ENCODE measurements at places on chromosomes 2 and 18.

GRCh38 chr2:239813261-239814115 lies 211.7 kb downstream of the NDUFA10 start:
- DNase-seq, result no peak

DNA sequence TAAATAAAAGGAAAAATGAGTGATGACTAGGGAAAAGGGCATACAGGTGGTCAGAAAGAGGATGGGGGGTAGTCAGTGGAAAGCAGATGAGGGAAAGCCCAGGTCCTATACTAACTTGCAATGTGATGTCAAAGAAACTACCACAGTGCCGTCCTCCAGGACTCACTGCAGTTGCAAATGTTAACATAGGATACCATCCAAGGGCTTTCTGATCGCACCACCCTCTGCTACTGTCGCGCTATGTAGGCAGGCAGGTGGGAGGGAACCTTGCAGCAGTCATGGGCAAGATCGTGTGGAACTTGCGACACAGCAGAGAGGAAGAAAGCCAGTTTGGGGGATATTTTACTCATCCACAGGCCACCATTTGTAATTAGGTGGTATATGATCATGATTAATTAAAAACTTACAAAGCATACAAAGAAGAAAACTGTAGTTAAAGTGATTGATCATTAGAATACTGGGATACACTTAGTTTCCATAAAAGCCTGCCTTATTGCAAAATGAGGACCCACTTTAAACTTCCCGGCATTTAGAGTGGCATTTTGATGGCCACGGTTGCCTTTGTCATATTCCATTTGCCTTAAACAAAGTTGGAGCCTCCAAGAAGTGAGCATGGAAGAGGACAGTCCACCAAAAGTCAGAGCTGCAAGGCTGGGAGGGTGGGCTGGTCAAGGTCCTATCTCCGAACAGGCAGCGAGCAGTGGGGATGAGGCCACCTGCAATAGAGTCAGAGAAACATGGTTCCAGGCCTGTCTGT lies 8.5 kb upstream of the ROCK2 start:
- DNase-seq, result no peak

DNA sequence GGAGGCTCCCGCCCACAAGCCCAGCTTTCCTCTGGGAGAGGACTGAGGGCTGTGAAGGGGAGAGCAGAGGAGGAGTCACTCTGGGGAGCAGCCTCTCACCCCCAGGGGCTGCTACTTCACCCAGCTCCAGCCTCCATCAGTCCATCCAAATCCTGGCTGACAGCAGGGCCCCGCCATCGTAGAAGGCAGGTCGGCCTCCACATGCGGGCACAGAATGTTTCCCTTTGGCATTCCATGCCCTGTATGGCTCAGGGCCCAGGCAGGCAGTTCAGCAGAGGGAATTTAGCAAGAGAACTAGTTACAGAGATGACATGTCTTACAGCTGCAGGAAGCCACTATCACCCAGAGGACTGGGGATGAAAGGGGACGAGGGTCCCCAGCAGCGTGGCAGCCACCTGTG lies 6.4 kb upstream of the ODC1 start:
- DNase-seq, result no peak

- no peak for DNase-seq
Observed at GRCh38 chr2:174218773-174219172, 29.6 kb downstream of the OLA1 start.

- DNase-seq, result no peak
Observed at GRCh38 chr18:48879008-48879431, 71.7 kb downstream of the SMAD7 start.

DNA sequence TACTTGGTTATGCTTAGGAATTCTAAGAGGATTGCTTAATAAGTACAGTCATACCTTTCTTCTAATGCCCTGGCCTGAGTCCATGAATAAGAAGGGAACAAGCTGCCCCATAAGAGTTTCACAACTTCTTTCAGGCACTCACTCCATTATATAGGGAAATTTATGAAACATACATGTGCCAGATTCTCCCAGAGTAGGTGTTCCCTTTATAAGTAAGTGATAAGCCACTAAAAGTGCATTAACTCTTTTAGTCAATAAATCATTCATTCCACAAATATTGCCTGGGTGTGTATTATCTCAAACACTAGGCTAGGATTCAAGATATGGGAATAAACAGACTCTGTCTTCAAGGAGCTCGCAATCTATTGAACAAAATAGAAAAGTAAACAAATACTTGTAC lies 84.5 kb upstream of the RBBP8 start:
- no peak for DNase-seq

- DNase-seq, result no peak
Observed at GRCh38 chr18:35172009-35172408, 68.8 kb upstream of the ZNF397 start.

GRCh38 chr18:29928081-29928480 lies 1114.5 kb downstream of the DSC3 start:
- DNase-seq, result no peak

DNA sequence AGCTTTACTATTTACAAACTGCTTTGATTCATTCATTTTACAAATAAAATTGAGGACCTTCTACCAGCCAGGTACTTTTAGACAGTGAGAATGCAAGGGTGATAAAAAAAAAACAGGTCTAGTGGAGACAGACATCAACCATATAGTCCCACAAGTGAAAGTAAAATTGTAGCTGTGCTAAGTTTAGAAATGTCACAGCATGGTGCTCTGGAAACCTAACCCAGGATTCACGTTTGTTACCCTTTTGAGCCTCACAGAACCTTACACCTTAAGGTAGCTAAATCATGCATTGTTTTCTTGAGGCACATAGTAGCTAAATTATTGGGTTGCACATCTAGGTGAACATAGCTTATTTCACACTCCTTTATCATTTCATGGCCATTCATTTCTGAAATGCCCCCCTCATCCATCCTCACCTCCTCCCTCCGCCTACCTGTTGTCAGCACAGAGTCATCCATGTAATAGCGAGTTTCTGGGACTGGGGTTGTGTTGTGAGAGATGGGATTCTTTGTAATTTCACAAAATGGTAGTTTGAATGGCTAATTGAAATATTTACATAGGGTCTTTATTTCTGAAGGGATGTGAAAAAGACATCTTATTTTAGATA lies 7.1 kb downstream of the MTA3 start:
- no peak for DNase-seq

DNA sequence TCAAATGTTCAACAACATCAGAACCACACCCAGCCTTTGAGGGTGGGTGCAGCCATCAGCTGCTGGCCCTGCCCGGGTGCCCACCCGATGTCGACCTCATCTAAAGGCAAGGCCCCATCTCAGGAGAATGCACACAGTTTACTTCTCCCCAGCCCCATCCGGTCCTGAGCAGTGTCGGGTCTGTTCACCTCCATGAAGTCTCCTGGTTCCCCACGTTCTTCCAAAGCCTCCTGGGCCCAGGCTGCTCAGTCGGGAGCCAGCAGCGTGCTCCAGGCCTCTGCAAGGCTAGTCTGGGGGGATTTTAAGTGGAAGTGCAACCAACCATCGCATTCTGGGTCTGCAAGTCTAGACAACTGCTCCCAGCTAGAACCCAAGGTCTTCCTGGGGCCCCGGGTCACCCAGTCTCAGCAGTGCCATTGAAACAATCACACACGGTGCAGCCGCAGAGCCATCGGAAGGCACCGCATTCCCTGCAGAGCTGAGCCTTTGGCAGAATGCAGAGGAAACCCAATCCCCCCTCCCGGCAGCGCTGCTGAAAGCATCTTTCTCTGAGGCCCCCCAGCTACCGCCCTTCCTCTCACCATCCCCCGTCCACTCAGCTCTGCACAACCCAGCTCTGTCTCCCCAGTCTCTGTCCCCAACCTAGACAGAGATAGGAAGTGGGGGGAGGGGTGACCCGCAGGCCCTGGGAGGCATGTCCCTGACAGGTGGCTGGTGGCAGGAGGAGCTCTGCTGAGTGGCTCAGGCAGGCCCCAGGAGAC lies 8.5 kb downstream of the ESPNL start:
- no peak for DNase-seq

GRCh38 chr2:90207454-90208058 lies 1516.1 kb downstream of the RPIA start:
- no peak for DNase-seq

GRCh38 chr2:203045867-203046266 lies 31.2 kb downstream of the NBEAL1 start:
- no peak for DNase-seq

DNA sequence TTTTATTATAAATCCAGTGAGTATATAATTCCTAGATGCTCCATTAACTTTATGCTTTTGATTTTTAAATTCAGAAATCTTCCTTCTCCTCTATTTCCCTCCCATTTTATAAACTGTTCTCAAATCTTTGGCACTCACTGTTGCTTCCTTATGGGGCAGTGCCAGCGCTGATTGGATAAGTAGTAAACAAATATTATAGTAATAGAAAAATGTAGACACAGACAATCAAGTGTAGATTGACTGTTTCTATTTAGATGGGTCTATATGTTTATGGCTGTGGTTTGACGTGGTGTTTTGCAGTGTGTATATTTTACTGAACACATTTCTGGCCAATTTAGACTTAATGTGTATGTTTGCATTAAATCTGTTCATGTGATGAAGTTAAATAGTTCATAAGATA lies 36.6 kb downstream of the LYPD6B start:
- no peak for DNase-seq

DNA sequence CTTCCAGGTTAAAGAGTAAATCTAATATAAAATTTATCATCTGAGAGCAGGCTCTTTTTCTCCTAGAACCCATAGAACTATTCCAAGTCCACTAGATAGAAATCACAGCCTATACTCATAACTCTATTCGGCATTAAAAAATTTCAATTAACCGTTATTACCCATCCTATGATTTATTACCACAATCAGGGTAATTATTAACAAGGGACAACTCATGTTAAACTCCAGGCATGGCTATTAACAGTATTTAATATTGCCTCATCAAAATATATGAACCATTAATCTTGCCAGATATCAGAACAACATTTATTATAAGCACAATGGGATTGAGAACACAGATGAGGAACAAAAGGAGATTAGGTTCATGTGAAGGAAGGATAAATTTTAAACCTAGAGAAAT lies 136.8 kb upstream of the RIOK3 start:
- no peak for DNase-seq

DNA sequence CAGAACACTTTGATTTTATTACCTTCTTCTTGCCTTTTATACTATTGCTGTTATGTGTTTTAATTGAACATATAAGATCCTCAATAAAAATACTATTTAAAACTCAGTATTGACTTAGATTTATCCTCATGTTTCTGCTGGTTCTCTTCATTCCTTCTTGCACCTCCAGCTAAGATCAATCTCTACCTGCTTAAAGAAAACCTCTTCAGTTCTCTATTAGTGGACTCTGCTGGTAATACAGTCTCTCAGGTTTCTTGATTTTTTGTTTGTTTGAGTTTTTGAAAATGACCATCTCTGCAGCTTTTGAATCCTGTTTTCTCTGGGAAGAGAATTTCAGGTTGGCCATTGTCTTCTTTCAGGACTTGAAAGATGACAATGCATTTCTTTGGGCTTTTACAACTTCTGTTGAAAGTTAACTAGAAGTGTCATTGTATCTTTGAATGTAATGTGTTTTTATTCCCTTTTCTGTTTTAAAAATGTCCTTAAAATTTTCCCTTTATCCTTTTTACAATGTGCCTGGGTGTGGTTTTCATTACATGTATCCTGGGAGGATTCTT lies 29.8 kb upstream of the TMEM131 start:
- no peak for DNase-seq

- DNase-seq, result no peak
Observed at GRCh38 chr2:88955607-88956006, 264.1 kb downstream of the RPIA start.

- DNase-seq, result no peak
Observed at GRCh38 chr18:69035756-69036155, 237.9 kb downstream of the CCDC102B start.

GRCh38 chr2:218168635-218169462 lies 2.1 kb upstream of the CXCR1 start:
- peak; percentile 67 for DNase-seq

DNA sequence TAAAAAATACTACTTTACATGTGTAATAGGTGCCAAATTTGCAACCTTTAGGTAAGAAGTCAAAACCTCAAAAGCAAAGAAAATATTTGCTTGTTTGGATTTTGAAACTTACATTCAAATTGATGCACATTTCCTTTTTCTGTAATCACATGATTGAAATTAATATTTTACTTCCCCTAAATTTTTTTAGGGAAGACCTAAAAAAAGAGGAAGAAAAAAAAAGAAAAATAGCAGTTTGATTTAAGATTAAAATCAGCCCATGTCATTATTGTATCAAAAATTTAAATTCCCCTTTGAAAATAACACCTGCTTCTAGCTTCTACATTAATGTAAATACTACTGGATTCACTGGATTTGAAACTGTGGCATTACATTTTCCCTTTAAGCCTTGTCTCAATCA lies 68.2 kb upstream of the STON1 start:
- DNase-seq, result no peak

DNA sequence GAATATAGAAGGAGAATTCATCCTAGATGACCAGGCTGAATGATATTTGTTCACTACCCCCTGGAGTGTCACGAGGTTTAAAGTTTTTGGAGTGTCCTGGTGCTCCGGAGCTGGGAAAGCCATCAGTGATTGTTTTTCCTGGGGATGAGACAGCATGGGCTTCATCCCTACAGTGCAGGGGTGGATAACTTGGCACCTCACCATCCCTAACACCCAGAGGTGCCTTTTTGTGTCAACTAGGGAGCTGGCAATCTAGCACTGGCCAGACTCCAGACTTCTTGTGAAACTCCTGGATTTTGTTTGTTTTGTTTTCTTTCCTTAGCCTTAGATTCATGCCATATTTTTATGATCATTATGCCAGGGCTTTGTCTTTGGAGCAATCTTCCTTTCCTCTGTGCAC lies 164.8 kb downstream of the PRKCE start:
- DNase-seq, result no peak

DNA sequence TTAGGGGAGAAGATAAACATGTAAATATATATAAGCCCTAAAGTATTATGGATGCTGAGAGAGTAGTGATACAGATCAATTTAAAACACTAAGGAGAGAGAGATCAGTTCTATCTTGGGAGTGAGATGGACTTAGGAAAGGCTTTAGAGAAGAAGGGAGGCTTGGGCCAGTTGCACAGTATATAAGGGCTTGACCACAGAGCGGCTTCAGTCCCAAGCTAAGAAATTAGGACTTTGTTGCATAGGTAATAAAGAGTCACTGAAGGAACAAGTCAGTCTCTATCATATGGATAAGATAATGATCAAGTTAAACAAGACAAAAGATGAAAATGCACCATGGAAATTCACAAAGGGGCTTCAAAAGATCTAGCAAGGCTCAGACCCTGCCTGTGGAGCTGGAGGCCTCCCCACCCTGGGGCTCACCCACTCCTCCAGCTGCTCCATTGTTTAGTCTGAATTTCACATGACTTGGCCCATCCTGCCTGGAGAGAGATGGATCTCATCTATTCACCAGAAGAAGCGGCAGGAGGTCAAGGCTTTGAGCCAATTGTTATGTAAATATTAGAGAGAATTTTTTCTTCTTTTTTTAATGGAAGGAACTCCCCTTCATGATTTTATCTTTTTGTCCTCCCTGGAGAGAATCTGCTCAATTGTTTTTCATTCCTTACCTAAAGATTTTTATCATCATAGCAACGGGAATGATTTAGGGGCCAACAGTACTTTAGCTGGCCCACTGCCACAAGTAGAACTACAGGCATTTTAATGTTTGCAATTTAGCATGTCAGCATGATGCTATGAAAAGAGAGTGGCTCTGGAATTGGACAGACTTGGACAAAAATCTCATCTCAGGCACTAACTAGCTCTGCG lies 44.0 kb downstream of the GYPC start:
- DNase-seq, result no peak

- DNase-seq, result peak; percentile 16
Observed at GRCh38 chr2:191539068-191539467, 138.9 kb upstream of the NABP1 start.
